Activated naive CD8-positive, alpha-beta T cell treated with anti-CD3 and anti-CD28 coated beads, Interleukin-2, amount 10 ng/mL, durations not matched to agents 7 days and 5 days (primary cell): ENCODE measurements at places on chromosomes 5 and 9. TPM values are rescaled to one million over a fixed set of nuclear protein-coding genes. Genes with fewer than 3 reads are reported as not detected.
A peak's percentile ranks its signal among the peaks of the same experiment; 100 is the strongest.

DNA sequence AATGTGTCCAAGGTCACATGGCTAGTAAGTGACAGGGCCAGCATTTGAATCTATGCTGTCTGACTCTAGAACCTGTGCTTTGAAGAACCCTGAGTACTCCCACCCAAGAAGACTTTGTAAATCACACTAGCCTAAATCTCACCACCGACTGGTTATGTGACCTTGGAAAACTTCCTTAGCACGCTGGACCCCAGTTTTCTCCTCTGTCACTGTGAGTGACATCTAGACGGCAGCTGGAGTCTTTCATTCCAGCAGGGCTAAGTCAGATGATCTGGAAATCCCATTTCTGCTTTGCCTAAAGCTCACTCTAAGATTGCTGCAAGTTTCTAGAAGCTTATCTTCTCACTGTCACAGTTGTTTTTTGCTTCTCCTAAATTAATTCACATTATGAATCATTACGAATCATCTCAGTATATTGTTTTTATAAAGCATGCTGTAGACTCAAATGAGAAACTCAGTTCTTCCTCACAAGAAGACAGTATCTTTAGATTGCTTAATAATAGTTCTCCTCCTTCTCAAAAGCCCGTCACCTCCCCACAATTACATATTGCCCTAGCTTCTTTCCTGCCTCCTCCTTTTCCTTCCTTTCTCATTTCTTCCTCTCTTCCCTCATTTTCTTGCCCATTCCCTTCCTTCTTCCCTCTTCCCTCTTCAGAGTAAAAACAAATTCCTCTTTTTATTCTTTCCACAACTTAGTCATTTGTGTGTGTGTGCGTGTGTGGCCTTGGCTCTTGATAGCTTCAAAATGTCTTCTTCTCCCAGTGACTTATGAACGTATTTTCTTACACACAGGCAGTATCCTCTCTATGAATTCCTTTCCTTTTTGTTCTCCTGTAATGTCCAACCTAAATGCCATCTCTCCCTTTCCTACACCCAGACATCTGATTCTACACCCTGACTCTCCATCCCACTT, 16.8 kb downstream of the ALDOB start:
- DNase-seq, result no peak

- DNase-seq, result no peak
These were observed 70.9 kb downstream of the GAPVD1 start for GRCh38 chr9:125332527-125332926.

DNA sequence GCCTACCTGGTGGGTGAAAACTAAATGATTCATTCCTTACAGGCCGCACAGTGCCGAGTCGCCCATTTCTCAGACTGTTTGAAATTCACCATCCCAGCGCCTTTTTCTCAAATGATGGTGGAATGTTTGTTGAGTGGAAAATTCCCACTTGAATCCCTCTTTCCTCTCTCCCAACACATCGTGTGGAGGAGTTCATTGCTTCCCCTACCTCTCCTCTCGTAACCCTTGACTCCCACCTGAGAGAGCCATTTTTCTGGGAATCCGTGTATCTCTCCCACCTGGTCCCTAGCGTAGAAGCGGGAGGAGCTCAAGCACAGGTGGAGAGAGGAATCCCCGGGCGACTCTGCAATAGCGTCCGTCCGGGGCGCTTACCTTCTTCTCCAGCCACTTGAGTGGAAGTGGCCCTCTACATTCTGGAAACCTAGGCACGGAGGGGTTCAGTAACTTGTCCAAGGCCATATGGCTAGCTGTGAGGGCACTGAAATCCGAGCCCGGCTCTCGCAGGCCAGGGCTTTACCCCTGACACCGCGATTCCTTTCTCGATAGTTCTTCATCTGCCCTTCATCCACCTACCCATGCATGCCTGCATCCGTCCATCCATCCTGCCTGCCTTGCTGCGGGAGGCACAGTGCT, 683 bp downstream of the OSMR start:
- DNase-seq, result no peak

DNA sequence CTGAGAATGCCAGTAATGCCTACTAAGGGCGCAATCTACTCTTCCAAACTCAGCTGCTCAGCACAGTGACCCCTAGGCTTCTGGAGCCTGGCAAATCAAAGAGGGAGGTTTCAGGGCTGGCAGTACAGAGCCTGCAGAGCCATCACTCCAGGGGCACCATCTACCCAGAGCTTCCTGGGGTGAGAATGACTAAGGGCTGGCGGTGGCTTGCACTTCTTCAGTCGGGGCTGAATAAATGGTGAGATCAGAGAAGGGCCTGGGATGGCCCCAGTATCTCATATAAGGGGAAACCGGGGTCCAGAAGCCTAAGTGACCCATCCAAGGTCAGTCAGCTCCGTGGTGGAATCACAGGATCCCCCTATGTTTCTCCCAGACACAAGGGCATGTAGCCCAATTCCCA, 5.3 kb downstream of the SH3PXD2B start:
- DNase-seq, result no peak

DNA sequence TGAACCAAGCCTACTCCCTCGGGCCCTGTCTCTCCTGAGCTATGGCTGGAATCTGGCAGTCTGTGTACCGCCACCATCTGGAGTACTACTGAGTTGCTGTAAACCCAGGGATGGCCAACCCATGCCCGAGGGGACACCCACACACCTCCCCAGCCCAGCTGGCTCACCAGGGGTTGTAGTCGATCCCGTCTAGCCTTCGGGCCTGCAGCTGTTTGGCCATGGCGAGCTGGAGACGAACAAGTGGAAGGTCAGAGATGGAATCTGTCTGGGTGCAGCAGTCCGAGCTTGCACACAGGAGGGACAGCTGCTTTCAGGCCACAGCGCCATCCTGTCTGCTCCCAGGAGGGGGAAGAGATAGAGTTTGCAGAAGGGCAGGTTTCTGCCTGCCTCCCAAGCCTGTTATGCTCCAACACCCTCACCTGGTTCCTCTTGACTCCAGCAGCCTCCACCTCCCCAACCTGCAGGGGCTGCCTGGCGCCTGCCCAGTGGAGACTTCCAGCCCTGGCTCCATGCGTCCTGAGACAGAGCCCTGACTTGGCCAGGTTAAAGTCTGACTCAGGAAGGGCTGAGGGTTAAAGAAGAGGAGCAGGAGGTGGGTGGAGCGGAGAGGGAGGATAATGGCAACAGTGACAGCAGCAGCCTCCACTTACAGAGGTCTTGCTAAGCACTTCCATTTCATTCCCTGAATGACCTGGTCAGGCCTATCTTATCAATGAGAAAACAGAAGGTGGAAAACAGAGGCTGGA, 15.8 kb upstream of the SPOUT1 start:
- DNase-seq, result no peak

GRCh38 chr5:6831678-6832671, 118.7 kb downstream of the TENT4A start:
- no peak for DNase-seq

DNA sequence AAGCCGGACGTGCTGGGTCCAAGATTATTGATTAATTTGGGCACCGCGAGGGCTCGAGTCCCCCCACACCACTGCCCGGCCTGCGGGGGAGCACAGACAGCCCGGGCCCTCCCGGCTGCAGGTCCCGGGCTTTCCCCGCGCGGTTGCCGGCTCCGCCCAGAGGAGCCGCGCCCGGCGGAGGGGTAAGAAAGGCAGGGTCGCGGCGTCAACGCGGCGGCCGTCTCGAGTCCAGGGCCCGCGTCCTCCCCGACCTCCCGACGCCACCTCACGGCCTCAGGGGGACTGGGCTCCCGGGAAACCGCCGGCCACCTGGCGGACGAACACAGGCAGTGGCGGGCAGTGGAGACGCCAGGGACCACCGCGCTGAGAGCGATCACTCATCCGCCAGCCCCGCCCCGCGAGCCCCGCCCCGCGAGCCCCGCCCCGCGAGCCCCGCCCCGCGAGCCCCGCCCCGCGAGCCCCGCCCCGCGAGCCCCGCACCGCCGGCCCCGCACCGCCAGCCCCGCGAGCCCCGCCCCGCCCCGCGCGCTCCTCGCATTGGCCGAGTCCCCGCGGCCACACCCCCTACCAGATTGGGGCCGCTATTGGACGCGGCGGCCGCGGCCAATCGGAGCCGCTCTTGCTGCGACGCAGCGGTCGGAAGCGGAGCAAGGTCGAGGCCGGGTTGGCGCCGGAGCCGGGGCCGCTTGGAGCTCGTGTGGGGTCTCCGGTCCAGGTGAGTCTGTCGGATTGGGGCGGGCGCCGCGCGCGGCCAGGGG, at the start of gene MRPL41:
Gene MRPL41 (plus strand): TSS at position 616 of the 758 bp plus-strand sequence. CDS start 203 bp downstream, outside the sequence.
- DNase-seq, result peak; percentile 96

DNA sequence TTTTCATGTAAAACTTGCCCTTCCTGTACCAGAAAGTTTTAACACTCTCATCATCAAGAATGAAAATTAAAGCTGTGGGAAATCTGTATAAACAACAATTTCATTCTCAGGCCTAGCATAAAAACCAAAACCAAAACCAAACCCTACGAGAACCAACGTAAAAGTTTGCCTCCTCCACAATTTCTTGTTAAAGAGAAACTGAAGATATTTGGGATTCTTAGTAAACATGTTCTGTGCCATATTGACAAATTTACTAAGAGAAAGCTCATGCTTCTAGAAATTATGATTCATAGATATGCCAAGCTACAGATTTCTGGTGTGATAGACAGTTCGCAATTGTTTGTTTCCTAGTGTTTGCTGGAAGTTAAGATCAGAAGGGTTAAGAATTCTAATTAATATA, 801.0 kb upstream of the NUDT12 start:
- no peak for DNase-seq

- no peak for DNase-seq
These were observed 20.8 kb downstream of the SLC46A2 start for GRCh38 chr9:112869917-112870316.

Gene ECM2
- total RNA-seq, result not detected

Gene OR1J2
- not detected for total RNA-seq
